ENCODE measurements at places on chromosomes 4 and X.

GRCh38 chr4:116733370-116733769 is 352.0 kb downstream of the TRAM1L1 start:
- no peak for DNase-seq

GRCh38 chr4:27873596-27873995 is 1013.0 kb downstream of the STIM2 start:
- no peak for DNase-seq

- DNase-seq, result no peak
Measured at GRCh38 chr4:73727685-73728084, 12.7 kb upstream of the CXCL8 start.

DNA sequence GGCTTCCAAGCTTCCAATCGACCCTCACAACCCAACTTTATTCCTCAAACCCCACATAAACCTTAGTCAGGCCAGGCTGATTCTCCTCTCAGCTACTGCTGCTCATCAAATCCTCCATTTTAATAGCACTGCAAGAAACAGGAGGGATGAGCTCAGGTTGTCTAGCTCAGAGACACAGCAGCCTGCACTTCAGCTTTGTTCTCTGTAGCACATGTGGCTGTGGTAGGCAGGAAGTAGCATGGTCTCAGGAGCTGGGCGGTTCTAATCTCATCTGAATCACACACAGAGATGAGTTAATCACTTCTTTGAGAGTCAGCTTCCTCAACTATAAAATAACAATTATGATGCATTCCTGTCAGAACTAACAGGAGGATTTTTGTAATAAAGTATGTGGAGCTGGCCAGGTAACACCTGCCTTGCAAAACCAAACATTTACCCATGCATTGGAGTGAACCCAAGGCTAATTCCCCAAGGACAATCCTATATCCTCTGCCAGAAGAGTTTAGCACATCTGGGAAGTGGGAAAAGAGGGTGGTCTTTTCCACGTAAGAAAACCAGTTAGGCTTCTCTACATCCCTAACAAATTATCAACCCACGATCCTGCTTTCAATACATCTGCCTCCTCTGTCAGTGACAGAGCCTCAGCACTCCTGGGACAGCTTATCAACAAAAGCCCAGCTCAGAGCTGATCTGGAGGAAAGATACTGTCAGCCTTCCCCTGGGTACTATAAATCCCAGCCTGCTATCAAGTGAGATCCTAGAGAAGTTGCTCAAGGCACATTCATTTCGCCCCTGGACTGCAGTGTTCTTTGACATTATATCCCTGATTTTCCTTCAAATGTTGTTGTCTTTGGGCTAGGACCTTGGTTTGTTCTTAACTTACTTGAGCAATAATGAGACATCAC is 32.8 kb downstream of the ELOVL6 start:
- DNase-seq, result peak; percentile 68

DNA sequence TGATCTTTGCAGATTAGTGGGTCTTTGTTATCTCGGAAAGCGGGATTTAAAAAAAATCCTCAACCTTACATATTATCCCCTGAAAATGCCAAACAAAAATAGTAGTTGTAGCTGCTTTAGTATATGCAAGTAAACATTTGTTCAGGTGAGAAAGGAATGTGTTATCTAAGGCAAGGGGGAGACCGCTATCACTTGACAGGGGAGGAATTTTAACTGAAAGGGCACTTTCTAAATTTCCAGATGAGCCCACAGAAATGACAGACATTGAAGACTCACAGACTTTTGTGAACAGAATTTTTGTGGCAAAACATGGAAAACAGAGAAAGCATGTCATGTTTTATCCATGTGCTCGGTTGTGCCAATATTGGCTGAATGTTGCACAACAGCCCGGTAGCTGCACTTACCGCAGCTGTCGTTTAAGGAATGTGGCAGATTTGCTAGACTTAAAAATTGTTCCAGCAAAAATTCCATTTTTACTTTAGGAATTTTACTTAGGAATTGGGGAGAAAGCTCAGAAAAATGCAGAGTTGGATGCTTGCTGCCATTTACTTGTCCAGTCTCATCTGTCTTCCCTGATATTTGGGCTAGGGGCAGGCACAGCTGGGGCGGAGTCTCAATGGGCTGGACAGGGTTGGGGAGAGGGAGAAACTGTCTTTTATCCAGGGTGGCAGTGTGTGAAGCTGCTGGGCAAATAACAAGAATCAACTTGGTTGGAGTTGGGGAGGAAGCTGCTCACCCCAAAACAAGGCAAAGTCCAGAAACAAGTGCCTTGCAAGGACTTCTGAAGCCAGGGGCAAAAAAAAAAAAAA is 94.6 kb upstream of the RPS6KA3 start:
- DNase-seq, result no peak

DNA sequence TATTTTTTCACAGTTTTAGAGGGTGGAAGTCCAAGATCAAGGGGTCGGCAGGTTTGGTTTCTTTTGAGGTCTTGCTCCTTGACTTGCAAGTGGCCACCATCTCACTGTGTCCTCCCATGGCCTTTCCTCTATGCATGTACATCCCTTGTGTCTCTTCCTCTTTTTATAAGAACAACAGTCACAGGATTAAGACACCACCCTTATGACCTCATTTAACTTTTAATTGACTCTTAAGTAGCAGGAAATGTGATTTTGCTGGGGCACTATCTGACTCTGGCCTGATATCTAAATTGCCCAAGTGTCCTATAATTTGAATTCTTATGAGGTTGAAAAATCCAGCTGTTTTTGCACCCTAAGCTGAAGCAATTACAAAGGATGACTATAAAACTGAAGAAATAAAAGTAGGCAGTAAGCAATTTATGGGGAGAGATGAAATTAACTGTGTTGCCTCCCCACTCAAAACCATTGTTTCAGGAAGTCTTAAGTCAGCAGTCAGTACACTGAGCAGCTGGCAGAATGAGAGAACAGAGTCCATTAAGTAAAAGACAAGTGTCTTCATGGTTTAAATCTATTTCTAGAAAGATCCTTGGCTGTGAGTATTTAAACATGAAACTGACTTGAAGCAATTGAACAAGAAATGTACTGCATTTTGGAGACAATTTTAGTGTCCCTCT is 601.3 kb downstream of the SPRY1 start:
- DNase-seq, result no peak

DNA sequence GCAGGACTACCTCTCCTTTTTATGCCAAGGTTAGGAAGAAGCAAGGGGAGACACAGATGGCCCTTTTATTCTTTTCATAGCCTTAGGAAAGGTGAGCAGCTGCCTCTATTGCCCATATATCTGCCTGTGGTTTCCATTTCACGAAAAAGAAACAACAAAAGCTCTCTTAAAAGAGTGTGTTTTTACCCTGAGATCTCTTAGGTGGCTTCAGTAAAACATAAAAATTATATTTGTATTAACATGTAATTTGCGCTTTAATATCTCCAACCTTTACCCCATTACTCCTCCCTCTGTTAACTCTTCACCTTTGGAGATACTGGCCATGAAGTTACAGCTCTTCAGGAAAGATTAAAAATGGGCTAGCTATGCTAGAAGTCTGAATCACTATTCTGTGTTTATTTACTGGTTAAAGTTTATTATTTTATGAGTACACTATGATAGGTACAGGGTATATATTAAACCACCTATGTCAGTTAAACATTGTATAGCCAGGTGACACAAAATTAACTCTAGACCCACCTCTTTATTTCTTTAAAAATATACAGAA is 15.0 kb upstream of the SULT1B1 start:
- DNase-seq, result no peak

DNA sequence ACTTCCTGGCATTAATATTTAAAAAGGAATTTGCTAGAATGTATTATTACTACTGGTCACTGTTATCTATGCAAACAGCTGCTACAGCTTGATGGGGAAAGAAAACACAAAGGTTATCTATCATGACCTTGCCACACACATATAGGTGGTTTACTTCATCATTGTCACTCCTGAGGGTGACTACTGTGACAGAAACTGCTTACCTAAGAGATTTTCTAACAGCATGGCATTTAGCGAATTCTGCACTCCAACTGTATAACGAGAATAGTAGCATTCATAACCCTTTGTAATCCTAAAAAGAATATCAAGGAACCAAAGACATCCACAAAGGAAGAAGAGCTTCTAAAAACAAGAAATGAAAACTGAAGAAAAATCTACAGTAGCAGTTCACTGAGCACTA is 74.6 kb upstream of the SPOCK3 start:
- DNase-seq, result no peak

GRCh38 chr4:129092631-129093190 is 628 bp downstream of the SCLT1 start:
- no peak for DNase-seq

- no peak for DNase-seq
Measured at GRCh38 chr4:64068096-64068495, 341.2 kb downstream of the TECRL start.

DNA sequence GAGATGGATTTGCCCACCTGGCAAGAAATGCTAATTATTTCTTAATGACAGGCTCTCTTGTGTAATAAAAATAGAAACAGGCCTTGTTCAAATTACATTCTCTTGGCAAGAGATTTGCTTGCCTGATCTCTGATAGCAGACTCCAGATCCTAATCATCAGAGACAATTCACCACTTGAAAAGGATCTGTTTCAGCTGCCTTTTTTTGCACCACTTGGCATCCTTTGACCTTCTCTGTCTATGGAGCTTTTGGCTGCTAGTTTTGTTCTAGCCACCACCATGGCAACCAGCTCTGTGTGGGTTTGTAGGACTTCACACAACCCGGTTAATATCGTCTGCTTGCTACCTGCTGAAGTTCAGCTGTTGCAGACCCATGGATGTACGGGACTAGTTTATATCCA is 241.1 kb upstream of the TLL1 start:
- no peak for DNase-seq

- no peak for DNase-seq
Measured at GRCh38 chr4:108529984-108530905, 90.1 kb upstream of the RPL34 start.

DNA sequence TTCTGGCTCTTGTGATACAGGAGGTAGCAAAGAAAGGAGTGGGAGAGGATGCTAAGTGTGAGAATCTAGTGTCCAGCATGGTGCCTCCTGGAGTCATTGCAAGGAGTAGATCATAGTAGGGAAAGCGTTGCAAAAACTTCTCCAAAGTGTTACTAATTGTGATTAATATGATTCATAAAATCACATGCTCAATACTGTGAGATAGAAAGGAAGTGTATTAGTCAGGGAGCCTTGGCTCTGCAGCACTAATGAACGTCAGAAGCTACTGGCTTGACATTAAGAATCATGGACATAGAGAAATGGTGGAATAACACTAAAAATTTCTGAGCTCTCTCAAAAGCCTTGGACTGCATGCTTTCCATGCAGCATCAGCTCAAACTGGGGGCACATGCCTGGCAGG is 299.1 kb downstream of the EVC2 start:
- no peak for DNase-seq

DNA sequence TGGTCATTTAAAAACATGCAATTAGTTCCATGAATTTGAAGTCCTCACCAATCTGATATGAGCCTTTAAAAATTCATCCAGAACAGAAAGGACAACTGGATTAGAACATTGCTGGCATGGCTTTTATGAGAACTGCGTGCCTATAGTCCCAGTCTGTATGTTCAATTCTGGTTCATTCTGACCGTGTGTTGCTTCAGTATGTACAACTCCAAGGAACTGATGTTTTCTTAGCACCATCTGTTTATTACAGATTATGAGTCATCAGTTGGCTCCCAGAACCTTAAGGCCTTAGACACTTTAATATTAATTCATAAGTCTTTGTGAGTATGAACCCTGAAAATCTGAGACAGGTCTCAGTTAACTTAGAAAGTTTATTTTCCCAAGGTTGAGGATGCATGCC is 115.0 kb downstream of the CEP44 start:
- no peak for DNase-seq

DNA sequence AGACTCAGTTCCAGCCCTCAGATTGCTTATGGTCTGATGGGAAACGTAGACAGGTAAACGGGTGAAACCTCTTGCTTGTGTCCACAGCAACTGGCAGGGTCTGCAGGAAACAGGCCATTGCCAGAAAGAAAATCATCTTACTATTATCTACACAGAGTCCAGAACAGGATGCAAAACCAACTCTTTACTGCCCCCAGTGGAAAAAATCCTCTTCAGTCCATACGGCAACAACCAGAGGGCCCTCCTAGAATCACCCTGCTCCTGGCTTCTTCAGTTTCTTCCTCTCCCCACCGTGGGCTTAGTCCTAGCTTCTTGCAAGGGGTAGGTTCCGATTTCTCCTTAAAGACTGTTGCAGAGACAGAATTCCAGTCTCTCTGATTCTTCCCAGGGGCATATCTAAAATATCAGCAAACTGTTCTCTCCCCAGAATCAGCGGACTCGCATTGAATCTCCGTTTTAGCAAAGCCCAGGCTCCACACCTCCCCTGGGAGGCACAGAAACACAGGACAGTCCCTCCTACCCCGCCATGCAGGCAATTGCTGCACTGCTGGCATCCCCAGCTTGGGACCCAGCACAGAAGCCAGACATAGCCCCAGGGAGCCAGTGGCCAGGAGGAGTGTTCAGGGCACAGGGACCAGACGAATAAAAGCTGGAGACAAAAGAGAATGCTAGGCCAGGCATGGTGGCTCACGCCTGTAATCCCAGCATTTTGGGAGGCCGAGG is 41.0 kb upstream of the SH3RF1 start:
- DNase-seq, result peak; percentile 12

DNA sequence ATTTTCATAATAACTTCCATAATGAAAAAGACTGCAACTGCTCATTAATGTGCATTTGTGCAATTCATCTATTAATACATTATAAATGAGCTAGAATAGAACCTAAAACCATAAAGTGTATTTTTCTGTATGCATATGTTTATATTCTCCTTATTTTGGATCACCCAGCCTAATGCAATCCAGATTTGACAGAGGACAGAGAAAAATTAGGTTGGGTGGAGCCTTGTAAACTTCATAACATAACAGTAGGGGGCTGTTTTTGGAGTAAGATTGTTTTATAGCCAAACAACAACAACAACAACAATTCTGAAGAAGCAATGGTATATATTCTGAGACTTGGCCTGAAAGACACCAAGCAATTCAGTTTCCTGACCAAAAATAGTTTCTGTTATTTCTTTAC is 615.3 kb upstream of the SLIT2 start:
- DNase-seq, result no peak

- DNase-seq, result no peak
Measured at GRCh38 chrX:11733614-11734013, 24.4 kb upstream of the MSL3 start.

DNA sequence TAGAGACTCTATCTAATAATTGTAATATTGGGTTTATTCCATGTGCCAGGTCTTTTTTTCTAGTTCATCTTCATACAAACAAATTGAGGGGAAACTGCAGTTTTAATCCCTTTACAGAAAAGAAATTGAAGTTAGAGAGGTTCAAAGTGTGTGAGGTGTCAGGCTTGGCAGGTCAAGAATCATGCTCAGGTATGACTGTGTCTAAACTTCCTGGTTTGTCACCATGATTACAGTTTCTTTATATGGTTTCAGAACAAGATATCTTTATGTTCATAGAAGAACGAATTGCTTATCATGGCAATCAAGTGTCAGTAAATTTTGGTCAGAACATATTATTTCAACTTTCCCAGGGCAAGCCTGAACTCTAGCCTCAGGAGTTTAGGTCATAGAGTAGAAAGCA is 460.4 kb downstream of the RAPGEF2 start:
- no peak for DNase-seq

- peak; percentile 7 for DNase-seq
Measured at GRCh38 chrX:38807873-38808272, 6.6 kb downstream of the MID1IP1 start.

GRCh38 chrX:116272861-116273260 is 102.3 kb downstream of the AGTR2 start:
- no peak for DNase-seq

- DNase-seq, result no peak
Measured at GRCh38 chr4:86338521-86338920, 21.3 kb downstream of the MAPK10 start.

All from activated CD4-positive, alpha-beta T cell treated with anti-CD3 and anti-CD28 coated beads, Interleukin-2, Interleukin-6, amounts not matched to agents 100 ng/mL and 50 ng/mL, durations not matched to agents 16 hours and 8 hours (primary cell).